ENCODE measurements at places on chromosomes 3 and 15. TPM values are rescaled to one million over a fixed set of nuclear protein-coding genes. Genes with fewer than 3 reads are reported as not detected.

DNA sequence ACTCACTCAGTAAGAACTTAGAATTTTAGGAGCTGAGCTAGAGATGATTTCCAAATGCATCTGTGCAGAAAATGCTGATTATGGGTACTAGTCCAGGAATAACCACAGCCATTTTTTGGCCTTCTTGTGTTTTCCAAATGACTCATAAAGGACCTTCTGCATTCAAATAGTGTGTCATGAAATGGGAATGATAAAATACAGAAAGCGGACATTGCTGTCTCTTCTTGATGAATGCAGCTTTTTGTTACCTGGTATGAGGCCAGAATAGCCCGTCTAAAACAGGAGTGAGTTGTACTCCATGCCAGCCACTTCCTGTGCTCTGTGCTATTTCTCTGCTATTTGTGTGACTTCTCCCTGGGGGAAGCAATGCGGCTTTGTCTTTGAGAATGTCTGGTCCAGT, 20.5 kb upstream of the FRMD5 start:
- no peak for DNase-seq

DNA sequence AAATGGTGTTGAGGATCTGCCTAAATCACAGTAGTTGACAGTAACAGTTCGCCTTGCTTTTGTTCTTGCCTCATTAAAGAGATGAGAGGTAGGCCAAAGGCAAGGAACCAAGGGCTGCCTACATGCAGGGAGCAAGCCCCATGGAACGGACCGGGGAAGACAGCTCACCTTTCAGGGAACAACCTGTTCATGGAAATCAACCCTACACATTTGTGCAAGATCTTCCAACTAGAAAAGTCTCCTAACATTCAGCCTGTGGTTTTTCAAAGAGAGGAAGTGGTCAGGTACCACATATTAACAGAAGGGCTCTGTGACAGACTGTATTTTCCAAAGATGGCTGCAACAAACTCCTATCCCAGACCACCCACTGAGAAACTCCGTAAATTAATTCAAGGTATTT, 1031.8 kb upstream of the NR2F2 start:
- no peak for DNase-seq

DNA sequence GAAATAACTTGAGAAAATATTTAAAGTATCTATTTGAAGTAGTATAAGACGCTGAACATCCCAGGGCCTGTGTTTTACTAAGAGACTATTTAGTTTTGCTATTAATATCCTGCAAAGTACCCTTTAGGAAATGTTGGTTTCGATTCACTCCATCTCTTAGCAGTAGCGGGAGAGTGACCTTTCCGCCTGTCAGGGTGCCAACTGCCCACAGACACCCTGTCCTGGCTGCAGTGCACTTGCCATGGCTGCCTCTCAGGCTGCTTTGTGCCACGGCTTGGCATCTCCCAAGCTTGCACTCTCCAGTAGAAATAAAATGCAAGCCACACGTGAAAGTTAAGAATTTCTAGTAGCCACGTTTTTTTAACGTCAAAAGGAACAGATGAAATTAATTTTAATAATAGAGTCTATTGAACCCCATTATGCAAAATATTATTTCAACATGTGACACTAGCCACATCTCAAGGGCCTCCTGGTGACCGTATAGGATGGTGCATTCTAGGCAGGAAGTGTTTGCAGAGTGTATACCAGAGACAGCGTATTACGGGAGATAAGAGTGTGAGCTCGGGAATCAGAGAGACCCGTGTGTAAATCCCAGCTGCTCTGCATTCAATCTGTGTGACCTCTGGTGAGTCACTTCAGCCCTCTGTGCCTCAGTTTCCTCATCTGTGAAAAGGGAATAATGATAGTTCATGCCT, 19.8 kb downstream of the ADAMTS9 start:
- no peak for DNase-seq

- DNase-seq, result no peak
These were observed 9.7 kb upstream of the CXCR6 start for GRCh38 chr3:45933591-45933990.

DNA sequence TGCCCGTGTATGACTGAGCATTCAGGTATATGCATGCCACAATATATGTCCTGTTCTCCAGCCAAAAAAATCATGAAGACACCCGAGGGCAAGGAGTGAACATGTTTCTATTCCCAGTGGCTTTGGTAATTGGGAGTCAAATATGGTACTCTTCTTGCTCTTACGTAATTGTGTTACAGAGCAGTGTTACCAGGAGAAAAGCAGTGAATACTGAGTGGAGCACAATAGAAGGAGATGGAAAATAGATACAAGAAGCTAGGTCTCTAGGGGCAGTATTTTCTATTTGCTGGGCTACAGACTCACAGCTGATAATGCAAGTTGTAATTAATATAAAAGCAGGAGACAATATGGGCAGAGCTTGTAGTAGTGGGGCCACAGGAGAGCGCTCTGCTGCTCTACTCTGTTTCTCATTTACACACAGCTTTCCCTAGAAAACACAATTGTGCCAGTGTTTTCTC, 13.2 kb downstream of the MEIS2 start:
- DNase-seq, result no peak

- no peak for DNase-seq
These were observed at the start of gene FAM107A for GRCh38 chr3:58577269-58577821. Gene FAM107A, minus strand, starts transcription at chr3:58577391. Its CDS starts 7,531 bp downstream, at chr3:58569860.

DNA sequence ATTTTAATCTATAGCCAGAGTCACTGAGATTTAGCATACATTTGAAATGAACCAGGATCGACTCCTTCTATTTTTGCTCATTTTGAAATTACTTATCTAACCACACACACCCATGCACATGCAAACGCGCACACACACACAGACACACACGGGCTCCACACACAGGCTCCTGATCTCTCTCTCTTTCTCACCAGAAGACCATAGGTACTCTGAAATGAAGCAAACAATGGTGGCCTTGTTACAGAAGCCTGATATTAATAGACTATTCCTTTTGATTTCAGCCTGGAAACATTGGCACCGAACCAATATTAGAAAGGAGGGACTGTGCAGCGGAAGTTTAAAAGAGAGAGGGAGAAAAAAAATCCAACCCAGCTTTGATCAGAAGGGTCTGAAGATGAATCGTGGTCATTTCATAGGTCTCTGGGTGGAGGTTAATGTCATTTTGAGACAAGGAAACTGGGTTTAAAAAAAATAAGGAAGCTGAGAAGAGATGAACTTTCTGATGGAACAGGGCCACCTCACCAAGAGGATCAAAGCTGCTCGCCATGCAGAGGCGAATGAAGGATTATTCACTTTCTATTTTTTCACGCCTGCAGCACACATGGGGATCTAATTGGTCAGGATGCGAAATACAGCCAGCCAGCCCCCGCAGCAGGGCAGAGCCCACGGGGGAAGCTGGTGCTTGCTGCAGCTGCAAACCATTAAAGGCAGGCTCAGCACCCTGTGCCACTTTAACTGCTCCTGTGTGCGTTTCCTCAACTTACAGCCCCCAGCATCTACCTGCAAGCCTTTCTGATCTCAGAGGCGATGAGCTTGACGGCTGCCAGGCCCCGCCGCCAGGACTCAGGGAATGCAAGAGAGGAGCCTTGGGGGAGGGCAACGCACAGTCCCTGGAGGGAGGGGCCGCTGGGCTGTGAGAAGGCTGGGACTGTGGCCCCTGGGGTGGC, 88.8 kb downstream of the HES1 start:
- DNase-seq, result no peak

DNA sequence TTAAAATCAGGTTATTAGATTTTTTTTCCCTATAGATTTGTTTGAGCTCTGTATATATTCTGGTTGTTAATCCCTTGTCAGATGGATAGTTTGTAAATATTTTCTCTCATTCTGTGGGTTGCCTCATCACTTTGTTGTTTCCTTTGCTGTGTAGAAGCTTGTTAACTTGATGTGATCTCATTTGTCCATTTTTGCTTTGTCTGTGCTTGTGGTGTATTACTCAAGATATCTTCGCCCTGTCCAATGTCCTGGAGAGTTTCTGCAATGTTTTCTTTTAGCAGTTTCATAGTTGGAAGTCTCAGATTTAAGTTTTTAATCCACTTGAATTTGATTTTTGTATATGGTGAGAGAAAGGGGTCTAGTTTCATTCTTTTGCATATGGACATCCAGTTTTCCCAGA, 699.1 kb downstream of the NAALADL2 start:
- DNase-seq, result no peak

The SENP8 gene
- total RNA-seq, result 1.1 TPM

The TTBK2 gene
- total RNA-seq, result 10.2 TPM

The PLA2G4F gene
- not detected for total RNA-seq

The LRRC2 gene
- total RNA-seq, result 2.3 TPM

All from omental fat pad (tissue), 4 donors.